NCI-H1436 treated with DMSO at 0.1 percent for 48 hours (cell line): ENCODE measurements at places on chromosomes 12 and 14.

DNA sequence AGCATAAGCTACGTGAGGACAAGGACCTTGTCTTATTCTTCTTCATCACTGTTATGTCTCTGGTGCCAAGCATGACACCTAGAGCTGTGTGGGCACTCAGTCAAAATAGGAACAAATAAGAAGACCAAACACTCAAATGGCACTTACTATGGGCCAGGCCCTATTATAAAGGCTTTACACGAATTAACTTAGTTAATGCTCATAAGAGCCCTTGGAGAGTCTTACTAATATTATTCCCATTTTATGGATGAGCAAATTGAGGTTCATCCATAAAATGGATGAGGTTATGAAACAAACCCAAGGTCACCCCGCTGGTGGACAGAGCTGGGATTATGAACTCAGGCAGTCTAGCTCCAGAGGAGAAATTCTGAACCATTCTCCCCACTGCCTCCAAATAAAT is 47.7 kb downstream of the ISCA2 start:
- DNase-seq = no peak

DNA sequence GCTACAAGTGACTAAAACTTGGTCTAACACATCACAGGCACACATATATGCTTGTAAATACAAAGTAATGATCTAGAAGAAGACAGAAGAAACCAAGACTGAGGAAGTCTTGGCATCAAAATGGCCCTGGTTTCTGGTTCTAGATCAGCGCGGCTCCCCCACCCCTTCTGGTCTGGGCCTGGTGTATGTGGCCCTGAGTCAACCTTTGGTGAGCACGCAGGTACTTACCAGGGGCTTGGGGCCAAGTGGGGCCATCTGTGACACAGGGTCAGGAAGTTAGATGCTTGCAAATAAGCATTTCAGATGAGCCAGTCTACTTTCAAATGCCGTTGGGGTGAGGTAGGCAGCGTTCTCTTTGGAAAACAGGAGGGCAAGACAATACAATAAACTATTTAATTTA is 13.2 kb upstream of the HVCN1 start:
- DNase-seq = no peak

DNA sequence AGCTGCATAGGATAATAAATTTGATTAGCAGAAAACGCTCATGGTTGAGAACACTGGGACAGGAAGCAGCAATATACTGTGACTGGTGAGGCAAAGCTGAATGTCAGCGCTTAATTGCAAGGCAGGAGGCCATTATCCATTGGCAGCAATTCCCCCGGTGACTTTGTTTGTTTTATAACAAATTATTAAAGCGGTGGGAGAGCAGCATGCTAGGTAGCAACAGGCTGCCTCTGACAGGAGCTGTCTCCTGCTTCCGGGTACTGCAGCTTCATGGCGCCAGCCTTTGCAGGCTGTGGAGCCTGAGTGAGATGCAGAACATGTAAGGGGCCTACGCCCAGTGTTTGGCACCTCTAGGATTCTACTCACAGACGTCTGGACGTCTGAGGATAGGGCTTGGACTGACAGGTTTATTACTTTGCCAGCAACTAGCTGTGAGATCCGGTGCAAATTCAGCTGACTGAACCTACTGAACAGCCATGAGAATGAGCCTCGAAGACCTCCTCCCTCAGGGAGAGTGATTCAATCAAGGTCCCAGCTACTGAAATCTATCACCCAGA is 82.1 kb upstream of the SSTR1 start:
- peak; percentile 87 for DNase-seq

GRCh38 chr12:7832059-7832696 is 40.5 kb downstream of the SLC2A14 start:
- no peak for DNase-seq

DNA sequence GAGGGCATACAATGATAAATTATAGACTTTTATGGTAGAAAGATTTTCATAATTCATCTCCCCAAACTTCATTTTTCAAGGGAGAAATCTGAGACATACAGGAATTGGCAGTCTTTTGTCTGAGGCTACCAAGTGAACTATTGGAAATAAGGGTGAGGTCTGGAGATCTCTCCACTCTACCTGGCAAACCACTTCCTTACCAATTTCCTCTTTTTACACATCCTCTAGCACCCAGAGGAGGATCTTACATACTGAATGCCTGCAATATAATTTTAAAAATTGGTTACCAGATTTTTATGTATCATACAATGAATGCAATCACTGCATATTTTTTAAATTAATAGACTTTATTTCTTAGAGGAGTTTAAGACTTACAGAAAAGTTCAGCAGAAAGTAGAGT is 6.6 kb downstream of the PDE6H start:
- no peak for DNase-seq

GRCh38 chr14:106318700-106319099 is 792.3 kb downstream of the TMEM121 start:
- DNase-seq = no peak

- no peak for DNase-seq
These were observed 166.1 kb upstream of the EEA1 start for GRCh38 chr12:93094988-93095737.

- no peak for DNase-seq
These were observed 275.0 kb upstream of the G2E3 start for GRCh38 chr14:30283822-30284446.

DNA sequence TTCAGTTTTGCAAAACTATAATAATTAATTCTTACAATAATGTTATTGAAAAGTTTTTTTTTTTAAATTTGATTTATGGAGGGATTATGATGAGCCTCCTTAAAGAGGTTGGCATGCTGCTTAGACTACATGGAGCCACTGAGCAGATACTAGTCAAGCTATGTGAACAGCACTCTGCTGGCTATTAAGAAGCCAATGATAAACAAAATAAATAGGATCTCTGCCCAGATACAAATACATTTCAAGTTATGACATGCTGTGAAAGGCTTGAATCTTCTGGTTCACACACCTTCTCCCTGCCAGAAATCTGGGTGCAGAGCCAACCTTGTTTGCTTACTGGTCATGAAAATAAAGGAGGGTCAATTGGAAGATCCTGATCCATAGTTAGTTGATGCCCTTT is 107.4 kb upstream of the NAV3 start:
- DNase-seq = no peak

DNA sequence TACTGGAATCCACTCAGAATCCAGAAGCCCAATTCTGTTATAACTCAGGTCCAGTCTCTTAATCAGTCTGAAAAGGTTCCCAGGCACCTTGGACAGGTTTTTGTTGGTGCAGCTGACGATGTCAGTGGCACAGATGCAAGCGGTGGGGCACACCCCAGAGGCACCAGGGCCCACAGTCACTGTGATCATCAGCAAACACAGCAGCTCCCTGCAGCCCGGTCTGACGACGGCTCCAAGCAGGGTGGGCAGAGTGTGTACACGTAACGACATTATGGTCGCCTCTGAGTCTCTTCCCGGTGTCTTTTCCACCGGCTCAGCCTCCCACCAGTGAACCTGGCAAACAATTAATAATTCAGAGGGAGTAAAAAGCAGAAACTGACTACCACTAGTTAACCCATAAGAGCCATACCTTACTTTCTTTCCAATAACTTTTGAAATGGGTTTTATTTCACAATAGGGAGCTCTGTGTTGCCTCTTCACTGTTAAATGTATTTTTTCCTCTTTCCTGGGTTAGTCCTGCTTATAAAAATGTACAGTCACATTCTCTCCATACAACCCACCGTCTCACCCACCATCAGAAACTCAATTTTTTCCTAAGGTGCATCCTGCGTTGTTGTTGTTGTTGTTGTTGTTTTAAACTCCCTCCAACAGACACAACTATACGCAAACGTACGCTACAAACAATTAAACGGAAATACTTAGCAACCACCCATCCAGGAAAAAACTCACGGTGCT is 521 bp upstream of the PCED1B start:
- no peak for DNase-seq

DNA sequence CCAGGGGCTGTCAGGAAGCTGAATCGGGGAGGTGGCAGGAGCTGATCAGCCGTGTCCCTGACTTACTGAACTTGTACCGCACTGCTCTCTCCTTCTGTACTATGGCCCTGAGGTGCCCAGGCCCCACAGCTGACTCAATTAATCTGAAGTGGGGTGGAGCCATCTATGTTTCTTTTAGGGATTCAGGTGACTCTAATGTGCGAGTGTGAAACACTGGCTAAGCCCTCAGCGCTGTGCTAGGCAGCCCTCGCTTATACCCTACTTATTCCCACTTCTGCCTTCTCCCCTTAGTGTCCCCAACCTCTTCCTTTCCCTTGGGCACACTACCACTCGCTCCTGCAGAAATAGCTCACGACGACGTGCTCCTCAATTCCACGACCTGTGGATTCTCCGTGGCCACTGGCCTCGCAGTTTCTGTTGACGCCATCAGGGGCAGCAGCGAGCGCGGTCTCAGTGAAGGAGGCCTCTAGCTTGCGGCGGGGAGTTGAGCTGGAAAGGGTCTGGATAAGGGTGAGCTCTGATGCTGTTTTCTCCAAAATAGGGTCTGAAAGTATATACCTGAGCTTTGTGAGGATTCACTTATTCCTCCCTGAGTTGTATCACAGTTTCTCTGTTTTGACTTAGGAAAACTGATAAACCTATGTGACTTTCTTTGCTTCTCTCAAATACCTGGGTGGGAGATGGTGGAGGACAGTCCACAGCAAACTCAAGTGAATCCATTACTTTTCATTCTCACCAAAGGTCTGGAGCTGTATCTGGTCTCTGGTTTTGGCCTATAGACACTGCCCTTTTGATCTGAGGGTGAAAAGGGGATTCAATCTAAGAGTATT is 167.6 kb downstream of the SLC41A2 start:
- DNase-seq = no peak

DNA sequence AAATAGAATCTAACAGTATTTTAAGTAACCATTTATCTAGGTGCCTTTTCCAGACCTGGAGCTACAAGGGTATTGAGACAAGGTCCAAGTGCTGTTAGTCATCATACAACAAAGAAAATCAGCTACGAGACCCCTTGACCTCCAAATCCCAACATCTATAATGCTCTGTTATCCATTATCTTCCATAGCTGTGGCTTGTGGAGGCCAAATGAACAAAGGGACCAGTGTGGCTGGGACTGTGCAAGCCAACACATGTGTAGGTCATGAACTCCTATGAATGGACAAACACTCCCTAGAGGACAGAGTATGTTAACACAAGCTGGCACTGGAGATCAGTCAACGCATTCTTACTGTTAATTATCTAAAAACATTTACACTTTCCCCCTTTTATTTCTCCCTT is 374.5 kb downstream of the EMP1 start:
- DNase-seq = no peak

GRCh38 chr12:98754095-98754494 is 109.0 kb downstream of the APAF1 start:
- no peak for DNase-seq

DNA sequence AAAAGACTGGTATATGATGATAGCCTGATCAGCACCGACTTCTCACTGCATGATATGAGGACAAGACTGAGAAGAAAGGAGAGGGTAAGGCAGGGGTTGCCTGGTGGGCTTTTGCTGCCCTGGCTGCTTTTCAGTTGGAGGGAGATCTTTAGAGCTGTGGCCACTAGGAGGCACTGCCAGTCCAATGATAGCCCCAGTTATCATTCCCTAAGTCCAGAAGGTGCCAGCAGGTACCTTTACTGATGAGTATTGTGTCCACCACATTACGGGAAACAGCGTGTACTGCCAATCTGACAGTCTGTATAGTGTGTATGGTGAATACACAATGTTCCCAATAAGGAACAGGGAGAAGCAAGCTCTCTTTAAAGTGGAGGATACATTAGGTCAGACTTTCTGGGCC is 55.8 kb upstream of the CCDC175 start:
- DNase-seq = peak; percentile 10

DNA sequence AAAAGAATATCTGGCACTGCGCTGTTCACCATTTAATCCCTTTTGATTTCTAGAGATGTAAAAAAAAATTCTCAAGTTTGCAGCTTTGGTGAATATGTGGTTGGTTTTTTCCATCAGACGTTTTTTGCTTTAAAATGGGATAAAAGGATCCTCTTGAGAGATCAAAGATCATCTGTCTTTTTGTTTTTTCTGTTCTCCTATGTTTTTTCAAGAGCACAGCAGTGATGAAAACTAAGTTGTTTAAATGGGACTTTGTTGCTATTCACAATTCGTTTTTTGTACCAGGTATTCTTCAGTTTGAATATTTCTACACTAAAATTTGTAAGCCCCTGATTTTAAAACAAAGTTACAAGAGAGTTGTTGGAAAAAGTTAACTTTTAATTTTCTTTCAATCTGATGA is 29.7 kb upstream of the REP15 start:
- DNase-seq = no peak

DNA sequence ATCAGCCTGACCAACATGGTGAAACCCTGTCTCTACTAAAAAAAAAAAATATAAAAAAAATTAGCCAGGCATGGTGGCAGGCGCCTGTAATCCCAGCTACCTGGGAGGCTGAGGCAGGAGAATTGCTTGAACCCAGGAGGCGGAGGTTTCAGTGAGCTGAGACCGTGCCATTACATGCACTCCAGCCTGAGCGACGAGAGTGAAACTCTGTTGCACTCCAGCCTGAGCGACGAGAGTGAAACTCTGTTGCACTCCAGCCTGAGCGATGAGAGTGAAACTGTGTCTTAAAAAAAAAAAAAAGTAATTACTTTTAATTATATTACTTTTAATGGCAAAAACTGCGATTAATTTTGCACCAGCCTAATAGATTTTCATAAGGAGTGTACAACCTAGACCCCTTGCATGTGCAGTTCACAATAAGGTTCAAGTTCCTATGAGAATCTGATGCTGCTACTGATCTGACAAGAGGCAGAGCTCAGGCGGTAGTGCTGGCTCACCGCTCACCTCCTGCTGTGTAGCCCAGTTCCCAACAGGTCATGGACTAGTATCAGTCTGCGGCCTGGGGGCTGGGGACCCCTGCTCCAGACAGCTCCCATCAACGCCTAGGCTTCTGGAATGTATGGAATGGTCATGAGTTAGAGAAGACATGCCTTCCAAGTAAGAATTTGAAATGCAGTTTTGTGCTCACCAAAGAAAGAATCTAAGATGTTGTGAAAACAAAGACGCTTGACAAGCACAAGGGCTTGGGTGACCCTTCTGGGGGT is 10.1 kb downstream of the LTB4R start:
- DNase-seq = no peak
